ENCODE measurements at places on chromosomes 1 and 21.
A peak's percentile ranks its signal among the peaks of the same experiment; 100 is the strongest.

GRCh38 chr1:117512728-117513321 is 93.0 kb upstream of the TENT5C start:
- no peak for DNase-seq

GRCh38 chr21:26093122-26093521 is 77.4 kb downstream of the APP start:
- DNase-seq, result no peak

DNA sequence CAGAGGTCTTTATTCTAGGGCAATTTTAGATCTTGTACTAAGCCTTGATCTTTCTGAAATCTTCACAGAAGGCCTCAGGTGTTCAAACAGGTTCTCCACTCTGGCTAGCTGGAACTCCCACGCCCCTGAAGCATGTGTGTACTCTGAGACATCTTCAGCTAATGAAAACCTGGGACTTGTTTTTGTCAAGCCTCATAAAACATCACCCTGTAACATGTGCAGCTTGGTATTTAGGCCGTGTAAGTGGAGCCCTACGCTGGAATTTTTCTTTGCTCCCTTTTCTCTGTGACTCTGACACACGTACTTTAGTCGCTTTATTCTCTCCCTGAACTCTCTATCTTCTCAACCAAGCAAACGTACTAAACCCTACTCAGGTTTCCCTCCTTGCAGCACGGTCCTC is 701.9 kb upstream of the ZP4 start:
- DNase-seq, result no peak

DNA sequence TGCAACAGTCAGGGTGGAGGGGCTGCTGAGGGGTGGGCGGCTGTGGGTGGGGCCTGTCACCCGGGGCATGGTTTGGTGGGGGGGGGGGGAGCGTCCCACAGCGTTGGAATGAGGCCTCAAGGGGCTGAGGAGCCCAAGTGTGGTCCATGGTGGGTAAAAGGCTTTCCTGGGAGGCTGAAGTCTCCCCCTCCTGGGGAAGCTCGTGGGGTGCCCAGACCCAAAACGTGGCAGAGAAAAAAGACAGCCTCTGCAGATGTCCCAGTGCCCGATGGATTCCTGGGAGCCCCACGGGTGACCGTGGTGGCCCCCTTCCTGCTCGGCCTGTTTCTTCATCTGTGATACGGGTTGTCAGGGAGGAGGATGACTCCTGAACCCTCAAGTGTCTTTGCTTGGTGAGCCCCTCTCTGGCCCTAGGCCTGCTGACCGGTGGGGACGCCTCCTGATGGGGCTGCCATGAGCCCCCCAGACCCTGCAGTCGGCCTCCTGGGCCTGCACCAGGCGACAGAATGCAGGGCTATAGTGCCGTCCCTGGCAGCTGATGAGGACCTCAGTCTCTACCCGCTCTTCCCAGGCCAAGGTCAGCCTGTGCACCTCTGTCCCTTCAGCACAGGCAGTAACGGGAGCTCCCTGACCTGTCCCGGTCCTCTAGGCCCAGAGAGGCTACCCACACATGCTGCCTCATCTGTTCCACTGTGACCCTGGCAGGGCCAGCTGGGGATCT is 1.1 kb downstream of the OBSCN start:
- no peak for DNase-seq

GRCh38 chr1:157157501-157158190 is 19.5 kb upstream of the ETV3 start:
- no peak for DNase-seq

DNA sequence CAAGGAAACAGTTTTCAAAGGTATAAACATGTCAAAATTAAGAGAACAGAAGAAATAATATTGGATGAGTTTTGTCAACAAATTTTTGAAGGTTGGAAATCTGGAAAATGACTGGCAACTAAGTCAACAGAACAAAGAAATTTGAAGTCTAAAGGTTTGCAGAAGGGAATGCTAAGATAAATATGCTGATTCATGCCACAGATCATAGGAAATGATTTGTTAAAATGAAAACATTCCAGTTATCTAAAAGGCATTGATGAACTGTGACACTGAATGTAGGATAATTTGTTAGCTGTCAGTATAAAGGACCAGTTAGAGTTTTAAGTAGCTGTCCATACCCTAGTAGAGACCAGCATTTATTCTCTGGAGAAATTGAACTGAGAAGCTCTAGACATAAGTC is 157.9 kb upstream of the CHRM3 start:
- no peak for DNase-seq

DNA sequence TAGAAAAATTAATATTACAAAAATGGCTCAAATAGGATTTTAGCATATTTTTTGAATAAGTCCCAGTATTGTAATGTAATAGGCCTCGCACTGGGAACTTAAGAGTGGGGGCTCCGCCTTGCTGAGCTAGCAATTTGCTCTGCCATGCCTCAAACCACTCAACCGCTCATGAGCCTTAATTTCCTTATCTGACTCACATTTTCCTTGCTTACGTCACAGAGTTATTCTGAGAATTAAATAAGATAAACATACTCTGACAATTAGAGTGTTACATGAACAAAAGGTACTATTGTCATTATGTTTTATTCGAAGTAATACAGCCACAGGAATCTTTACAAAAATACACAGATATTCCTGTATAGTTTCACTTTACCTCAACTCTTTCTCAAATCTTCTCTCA is 108.1 kb downstream of the SLC44A5 start:
- no peak for DNase-seq

DNA sequence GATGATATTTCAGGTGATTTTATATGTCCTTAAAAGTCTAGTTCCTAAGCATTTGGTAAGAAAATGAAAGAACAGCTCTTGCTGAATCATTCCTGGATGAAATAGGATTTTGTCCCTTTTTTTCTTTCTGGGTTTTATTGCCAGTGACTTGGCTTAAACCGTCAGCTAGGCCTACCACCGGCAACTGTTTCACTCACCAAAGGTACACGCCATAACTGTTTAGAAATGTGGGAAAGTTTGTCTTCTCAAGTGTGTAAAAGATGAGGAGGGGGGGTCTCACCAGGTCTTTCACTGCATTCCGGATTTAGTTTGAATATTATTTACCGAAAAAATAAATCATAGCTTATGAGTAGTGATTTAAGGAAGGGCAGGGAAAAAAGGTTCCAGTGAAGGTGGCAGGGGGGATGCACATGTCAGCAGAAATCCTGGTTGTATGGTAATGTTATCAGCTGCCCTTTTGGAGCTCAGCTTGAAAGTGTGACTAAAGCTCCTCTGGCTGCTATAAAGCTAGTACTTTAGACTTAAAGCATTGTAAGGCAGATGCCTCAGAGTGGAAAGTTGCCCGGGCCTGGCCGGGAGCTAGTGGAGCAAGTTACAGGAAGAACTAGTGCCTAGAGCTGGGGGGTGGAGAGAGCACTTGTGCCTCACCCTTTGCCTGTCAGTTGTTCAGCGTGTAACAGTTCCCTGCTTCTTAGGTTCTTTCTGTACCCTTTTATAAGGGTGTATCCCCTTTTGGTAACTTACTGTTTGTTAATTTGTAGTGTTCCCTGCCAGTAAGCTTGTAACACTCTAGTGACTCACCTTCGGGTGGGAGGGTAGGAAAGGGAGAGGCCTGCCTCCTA is 3.1 kb downstream of the ATP1A1 start:
- DNase-seq, result peak; percentile 21

DNA sequence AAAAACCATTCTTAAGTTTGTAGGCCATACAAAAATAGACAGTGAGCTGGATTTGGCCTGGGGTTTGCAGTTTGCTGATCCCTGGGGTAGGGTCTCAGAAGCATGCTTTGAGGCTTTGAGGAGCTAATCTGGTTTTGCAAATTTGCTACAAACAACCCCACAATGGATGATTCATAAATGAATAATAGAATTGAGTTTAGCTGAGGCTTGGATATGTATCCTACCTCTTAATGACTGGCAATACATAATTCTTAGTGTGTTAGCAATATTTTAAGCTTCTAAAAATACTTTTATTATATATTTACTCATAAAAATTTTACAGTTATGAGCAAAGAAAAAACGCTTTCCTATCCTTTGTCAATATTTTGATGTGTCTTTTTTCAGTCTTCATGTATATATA is 50.6 kb downstream of the ROR1 start:
- no peak for DNase-seq

DNA sequence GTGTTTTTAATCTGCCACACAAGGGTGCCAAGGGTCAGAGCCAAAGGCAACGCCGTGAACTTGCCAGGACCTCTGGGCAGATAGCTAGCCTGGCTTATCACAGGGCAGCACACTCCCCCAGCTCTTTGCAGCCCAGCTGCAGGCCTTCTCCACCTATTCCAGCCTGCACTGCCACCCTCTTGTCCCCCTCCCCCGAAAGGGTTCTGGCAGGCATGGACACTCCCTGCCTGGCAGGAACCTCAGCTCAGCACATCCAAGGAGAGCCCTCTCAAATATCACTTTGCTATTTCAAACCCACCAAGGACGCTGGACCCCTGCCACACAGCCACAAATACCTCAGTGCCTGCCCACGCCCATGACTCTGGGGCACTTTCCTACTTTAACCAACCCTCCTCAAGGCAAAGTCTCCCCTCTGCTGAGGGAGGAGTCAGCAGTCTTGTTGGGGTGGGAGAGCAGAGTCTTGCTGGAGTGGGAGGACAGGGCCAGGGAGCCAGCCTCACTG is 9.1 kb downstream of the SSBP3 start:
- no peak for DNase-seq

GRCh38 chr1:182392050-182393028 is 749 bp upstream of the GLUL start:
- no peak for DNase-seq

GRCh38 chr1:173268261-173268660 is 61.1 kb upstream of the TNFSF4 start:
- no peak for DNase-seq

Measured in stimulated activated CD8-positive, alpha-beta memory T cell treated with anti-CD3 and anti-CD28 coated beads, Interleukin-2, amount 100 ng/mL, for 1 hour (primary cell).